ENCODE measurements at places on chromosomes 6 and 20.

DNA sequence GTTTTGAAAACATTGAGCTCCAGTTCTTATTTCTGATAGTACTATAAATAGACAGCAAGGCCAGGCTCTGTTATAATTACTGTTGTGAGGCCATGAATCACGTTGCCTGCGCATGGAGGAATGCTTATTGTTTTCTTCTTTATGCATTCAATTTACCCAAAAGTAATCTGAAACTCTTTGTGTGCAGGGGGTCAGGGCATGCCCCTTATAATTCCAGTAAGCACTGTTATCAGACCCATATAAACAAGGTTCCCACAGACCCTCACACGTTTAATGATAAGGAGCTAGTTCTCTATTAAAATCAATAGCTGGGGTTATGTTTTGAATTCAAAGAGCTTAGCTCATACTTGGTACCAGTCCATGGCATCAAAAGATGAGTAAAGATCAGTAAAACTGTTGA is 174.8 kb upstream of the ARG1 start:
- no peak for DNase-seq

DNA sequence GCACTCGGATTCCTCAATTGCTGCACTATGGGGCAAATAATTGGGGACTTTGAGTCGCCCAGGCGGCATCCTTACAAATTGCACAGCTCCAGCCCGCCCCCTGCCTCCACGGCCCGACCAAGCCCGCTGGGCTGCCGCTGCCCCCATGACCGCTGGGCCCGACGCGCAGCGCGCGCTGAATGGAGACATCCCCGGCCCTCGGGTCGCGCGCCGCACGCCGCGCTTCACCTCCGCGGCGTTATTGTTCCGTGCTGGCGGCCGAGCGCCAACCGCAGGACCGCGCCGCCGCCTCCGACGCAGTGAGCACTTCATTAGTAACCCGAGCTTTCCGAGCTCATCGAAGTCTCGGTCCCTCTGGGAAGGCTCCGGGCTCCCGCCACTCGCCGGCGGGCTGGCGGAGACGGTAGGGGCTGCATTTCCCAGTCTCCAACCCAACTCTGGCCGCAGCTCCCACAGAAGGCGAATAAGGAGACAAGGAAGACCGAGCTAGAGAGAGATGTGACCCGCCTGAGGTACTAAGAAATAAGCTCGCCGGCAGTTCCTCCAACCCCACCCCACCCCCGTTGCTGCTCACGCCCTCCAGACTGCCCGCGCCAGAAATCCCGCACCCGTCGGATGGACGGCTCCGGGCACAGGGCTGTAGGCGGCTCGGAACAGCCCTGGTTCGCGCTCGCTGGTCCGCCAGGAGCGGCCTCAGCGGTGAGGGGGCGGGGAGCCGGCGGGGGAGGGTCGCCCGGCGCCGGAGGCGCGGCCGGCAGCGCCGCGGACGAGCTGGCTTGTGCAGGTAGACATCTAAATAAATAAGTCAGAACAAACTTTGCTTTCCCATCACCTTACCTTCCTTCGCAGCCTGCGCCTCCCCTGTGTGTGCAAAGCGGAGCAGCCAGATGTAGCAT is 703 bp downstream of the EPHA7 start:
- DNase-seq = peak; percentile 49

DNA sequence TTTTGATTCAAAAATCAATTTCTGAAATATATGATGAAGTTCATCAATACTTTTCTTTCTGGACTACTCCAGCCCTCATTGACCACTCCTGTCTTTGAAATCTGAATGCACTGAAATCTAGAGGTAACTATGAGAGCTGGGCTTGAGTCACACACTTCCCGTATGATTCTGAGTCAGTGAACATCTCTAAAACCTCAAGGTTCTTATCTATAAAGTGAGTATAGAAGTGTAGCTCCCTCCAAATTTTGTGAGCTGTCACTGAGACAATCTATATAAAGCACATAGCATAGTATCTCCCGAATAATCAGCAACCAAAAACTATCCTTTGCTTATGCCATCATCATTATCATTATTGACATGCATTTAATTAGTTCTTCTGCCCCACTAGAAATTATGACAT is 182.4 kb downstream of the TSHZ2 start:
- no peak for DNase-seq

- DNase-seq = no peak
Observed at GRCh38 chr20:62979876-62980373, 26.8 kb downstream of the BHLHE23 start.

- no peak for DNase-seq
Observed at GRCh38 chr6:46961232-46961631, 39.5 kb upstream of the ADGRF5 start.

DNA sequence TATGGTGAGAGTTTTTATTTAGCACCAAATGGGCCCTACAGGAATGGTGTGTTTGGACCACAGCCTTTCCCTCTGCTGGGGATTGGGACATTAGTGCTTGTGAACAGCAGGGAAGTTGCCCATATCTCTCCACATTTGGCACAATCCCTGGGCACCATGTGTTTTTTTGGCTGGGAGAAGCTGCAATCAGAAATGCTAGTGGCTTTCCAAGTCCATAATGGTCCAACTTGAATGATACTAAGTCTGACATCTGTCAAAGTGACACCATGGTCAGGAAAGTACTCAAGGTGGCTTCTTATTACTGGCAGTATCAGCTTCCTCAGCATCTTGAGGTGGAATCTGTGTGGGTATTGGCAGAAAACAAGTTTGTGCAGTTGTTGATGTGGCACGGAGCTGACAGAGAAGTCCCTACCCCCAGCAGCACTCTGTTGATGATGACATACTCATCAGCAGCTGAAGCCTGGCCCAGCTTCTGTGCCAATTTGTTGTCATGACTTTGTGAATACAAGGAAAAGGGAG is 53.0 kb downstream of the SASH1 start:
- DNase-seq = no peak

GRCh38 chr6:130872250-130873095 is 45.3 kb downstream of the SMLR1 start:
- DNase-seq = no peak

Measured in left renal cortex interstitium (tissue), 4 donors.